ENCODE measurements at places on chromosomes 11 and 22.

DNA sequence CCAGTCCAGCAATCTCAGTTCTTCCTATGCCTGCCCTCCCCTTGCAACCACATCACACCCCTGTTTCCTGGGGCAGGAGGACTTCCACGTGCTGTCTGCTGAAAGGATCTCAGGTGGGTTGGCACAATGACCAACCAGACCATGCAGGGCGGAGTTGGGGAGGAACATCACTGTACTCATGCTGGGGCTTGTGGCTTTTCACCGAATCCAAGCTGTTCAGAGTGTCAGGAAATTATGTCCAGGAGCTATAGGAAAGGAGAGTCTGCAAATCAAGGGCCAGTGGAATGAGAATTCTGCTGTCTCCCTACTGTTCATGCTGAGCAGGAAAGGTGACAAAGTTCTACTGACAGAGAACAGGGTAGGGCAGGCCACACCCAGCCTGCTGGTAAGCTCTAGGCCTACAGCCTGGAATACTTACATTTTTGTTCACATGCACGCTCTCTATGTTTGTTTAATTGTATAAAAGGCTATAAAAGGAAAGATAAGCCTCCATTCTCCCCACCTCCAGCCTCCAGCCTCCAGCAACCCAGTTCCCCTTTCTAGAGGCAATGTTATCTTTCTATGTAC lies 1.7 kb upstream of the PLAAT2 start:
- DNase-seq, result no peak

DNA sequence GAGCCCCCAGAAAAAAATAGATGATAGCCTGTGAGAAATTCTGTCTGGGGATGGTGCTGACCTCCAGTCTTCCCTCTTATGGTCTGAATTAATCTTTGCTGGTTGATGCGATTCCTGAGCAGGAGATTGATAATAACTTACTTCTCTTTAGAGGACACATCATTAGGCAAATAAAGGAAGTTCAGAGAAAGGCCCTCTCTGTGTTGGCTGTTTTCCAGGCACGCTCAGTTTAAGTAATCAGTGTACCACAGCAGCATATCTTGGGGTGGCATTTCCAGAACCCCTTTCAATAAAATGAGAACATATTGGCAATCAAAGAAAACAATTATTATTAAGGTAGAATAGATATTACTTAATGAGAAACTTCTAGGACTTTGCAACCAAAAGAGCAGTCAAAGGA lies 1129.3 kb upstream of the RAG2 start:
- no peak for DNase-seq

DNA sequence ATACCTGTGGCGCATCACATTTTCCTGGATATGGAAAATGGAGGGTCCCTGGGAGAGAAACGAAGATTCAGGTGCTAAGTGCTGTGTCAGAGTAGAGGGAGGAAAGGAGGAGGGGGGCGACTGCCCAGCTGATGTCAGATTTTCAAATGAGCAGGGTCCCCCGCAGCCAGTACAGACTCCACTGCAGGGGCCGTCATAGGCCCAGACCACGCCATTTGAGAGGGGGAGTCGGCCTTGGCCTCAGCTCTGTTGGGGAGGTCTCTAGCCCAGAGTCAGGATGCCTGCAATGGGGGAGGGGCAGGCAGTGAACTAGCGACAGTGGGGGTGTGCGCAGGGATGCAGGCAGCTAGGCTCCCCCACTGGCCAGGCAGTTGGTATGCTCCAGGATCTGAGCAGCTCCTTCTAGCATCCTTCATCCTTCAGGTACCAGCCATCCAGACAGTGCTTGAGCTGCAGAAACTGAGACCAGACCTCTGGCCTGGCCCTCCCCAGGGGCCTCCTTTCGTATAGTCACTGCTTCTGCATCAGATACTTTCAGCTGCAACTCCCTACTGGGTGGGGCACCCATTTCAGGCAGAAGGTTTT lies at the start of the genes BSCL2 and GNG3:
BSCL2 (minus strand) TSS at position 148 of the 585 bp plus-strand sequence. CDS start 229 bp downstream, outside the sequence.
GNG3 (plus strand) TSS at position 400 of the 585 bp plus-strand sequence. CDS start 620 bp downstream, outside the sequence.
- no peak for DNase-seq

- no peak for DNase-seq
These were observed 11.4 kb downstream of the ZFTA start for GRCh38 chr11:63756919-63757761.

DNA sequence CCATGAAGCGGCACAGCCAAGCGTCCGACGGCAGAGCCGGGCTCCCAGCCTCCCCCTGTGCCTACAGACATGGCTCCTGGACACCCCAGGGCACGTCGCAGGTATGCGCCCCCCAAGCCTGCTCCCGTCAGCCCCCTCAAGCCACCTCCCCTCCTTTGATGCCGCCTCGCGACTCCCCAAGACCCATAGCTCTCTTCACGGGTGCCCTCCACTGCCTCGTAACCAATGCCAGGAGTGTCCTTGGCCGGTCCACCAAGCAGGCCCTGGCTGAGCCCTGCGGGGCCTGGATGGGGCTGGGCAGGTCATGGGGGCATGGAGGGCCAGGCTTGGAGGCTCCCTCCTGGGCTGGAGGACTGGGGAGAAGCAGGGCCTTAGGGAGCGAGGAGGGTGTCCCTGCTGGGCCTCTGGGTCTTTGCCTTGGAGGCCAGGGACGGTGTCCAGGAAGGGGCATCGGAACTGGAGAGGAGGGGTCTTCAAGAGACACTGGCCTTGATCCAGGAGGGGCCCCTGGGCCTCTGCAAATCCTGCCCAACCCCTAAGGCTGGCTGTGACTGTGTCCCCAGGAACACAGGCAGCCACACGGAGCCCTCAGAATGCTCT lies 9.2 kb downstream of the ANO9 start:
- no peak for DNase-seq

GRCh38 chr22:38843201-38843656 lies 599 bp downstream of the NPTXR start:
- DNase-seq, result peak; percentile 10

- DNase-seq, result no peak
These were observed 5.2 kb downstream of the TMEM138 start for GRCh38 chr11:61367406-61367805.

- DNase-seq, result no peak
These were observed 30.4 kb downstream of the POU2F3 start for GRCh38 chr11:120270386-120270785.

GRCh38 chr22:30251711-30252110 lies 5.2 kb upstream of the LIF start:
- DNase-seq, result no peak

- DNase-seq, result no peak
These were observed 16.6 kb downstream of the PAK1 start for GRCh38 chr11:77457340-77457739.

- no peak for DNase-seq
These were observed 36.7 kb downstream of the STIM1 start for GRCh38 chr11:3892156-3892555.

- no peak for DNase-seq
These were observed 14.9 kb downstream of the PGAP2 start for GRCh38 chr11:3823303-3823702.

GRCh38 chr22:28983788-28984441 lies 77.7 kb downstream of the C22orf31 start:
- DNase-seq, result no peak

- DNase-seq, result no peak
These were observed 411 bp upstream of the KIRREL3 start for GRCh38 chr11:127000981-127001380.

- DNase-seq, result no peak
These were observed 14.3 kb downstream of the ADORA2A start for GRCh38 chr22:24441406-24442351.

- no peak for DNase-seq
These were observed 18.1 kb downstream of the TMPRSS13 start for GRCh38 chr11:117910941-117911655.

DNA sequence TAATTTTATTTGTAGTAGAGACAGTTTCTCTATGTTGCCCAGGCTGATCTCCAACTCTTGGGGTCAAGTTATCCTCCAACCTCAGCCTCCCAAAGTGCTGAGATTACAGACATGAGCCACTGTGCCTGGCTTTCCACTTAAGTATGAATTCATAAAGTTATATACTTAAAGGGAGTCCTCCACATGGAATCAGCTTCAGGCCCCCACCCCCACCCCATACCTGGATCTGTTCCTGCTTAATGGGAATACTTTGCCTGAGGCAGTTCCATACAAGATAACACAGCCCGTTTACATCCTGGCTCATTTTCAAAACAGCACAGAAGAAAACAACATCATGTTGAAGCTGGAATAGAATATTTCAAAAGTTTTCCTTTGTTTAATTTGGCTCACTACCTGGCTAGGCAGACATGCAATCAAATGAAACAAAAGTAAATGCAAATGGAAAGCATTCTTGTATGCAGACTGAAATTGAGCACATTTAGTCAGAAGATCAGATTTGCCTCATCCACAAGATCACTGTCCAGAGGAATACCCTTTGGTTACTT lies 82.4 kb downstream of the FAT3 start:
- DNase-seq, result no peak

GRCh38 chr22:30877662-30878515 lies 90.7 kb downstream of the MORC2 start:
- DNase-seq, result no peak

GRCh38 chr11:47378836-47379170 lies 456 bp upstream of the SPI1 start:
- no peak for DNase-seq

- DNase-seq, result no peak
These were observed 92.5 kb downstream of the CCDC83 start for GRCh38 chr11:85947431-85948272.

DNA sequence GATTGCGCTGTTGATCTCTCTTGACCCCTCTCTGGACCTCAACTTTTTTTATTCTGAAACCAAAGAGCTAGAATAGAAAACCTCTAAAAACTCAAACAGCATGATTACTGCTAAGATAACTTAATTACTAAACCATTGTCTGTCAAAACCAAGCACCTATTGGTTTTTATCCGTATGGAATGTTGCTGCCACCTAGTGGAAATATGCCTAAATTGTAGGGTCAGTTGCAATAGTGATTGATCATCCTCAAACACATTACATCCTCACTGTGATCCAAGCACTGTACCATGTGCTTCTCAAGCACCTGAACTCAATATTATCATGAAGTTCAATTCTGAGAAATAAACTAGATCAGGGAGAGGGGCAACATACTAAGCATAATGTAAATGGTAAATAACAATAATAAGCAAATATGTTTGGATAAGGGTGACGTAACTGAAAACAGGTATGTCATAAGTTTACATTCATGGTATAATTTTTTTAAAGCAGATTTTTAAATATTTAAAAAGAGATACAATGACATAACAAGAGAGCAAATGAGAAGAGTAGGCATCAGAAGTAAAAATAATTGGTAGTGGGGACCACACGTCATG lies 3.8 kb upstream of the OR5A2 start:
- no peak for DNase-seq

DNA sequence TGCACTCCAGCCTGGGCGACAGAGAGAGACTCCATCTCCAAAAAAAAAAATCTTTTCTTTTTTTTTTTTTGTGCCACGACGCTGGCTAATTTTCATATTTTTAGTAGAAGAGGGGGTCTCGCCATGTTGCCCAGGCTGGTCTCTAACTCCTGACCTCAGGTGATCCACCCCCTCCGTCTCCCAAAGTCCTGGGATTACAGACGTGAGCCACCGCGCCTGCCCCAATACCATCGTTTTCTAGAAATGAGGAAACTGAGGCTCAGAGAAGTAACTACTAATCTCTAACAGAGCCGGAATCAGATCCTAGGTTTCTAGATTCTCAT lies 13.5 kb downstream of the SSH3 start:
- DNase-seq, result no peak

GRCh38 chr11:41334007-41334933 lies 125.2 kb downstream of the LRRC4C start:
- no peak for DNase-seq

DNA sequence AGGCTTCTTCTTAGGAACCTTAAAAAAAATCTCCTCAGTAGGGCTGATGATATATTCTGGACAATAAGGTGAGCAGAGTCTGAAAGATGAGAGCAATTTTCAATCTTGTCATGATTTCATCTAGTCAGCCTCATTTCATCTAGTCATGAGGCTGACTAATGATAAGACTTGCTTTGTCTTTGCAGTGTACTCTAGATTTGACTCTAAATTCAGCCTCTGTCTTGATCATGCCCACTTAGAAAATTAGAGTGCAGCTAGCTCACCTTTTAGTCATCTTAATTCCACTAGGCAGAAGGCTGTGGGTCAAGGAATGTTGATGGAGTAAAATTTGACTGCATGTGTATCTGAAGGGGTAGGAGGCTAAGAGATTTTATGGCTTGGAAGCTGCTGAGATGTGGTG lies 5.5 kb downstream of the EHF start:
- DNase-seq, result no peak

DNA sequence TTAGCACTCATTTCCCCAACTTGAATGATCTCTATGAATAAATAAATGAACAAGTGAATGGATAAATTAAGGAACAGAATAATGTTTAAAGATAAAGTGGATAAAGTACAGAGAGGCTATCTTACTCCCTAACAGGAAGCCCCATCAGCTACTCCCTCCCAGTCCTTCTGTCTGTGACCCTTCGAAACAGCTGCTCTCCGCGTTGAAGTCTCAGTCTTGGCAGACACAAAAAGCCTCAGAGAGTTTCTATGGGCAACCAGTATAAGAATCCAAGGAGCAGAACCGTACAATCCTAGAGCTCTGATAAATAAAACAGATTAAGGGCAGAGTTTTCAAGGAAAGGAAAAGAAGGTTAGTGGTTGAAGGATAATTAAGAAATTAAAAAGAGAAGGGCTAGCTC lies 35.0 kb downstream of the GUCY1A2 start:
- DNase-seq, result no peak

- no peak for DNase-seq
These were observed 2.8 kb downstream of the MYH9 start for GRCh38 chr22:36384766-36385481.

GRCh38 chr11:5040876-5041275 lies 5.5 kb upstream of the OR52J3 start:
- no peak for DNase-seq

DNA sequence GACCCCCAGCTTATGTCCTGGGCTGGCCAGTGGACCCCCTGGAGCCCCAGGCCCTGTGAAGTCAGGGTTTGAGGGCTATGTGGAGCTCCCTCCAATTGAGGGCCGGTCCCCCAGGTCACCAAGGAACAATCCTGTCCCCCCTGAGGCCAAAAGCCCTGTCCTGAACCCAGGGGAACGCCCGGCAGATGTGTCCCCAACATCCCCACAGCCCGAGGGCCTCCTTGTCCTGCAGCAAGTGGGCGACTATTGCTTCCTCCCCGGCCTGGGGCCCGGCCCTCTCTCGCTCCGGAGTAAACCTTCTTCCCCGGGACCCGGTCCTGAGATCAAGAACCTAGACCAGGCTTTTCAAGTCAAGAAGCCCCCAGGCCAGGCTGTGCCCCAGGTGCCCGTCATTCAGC lies 24.6 kb downstream of the CSF2RB start:
- DNase-seq, result no peak

- no peak for DNase-seq
These were observed 3.7 kb downstream of the IGSF22 start for GRCh38 chr11:18722293-18722637.

- DNase-seq, result no peak
These were observed 226.1 kb upstream of the FAT3 start for GRCh38 chr11:91998481-91998880.

All from stimulated activated CD4-positive, alpha-beta T cell treated with anti-CD3 and anti-CD28 coated beads, TNF-alpha, amount 100 ng/mL, for 1 hour (primary cell).